Karpas-422 (cell line): ENCODE measurements at places on chromosomes 12 and 14.

- DNase-seq, result no peak
Observed at GRCh38 chr12:122467983-122468382, 32.7 kb downstream of the ZCCHC8 start.

DNA sequence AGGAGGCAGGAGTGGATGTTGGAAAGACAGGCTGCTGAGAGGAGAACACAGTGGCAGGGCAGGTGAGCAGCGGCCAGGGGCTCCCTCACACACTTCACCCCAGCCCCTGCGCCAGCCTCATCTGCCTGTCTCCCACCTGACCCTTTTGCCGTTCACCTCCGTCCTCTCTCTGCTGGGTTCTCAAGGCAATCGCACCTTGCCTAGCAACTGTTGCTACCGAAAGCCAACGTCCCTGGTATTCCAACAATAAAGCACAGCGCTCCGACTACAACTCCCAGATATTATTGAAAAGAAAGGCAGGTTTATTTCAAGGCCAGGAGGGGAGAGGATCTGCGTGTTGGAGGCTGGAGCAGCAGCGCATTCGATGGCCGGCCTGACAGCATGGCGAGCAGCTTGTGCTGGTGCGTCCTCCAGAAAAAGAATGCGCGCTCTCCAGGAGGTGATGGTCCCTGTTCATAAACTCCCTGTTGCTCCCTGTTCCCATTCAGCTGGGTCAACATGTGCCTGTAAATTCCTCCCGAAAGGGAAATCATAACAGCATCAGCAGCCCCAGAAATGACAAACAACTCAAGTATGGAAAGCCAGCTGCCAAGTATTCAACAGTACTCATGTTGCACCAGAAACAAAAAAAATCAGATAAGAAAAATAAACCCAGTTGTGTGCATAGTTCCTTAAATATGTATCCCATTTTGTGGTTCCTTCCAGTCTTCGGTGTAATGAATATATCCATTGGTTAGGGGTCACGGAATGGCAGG, 153.0 kb upstream of the DIO3 start:
- no peak for DNase-seq

DNA sequence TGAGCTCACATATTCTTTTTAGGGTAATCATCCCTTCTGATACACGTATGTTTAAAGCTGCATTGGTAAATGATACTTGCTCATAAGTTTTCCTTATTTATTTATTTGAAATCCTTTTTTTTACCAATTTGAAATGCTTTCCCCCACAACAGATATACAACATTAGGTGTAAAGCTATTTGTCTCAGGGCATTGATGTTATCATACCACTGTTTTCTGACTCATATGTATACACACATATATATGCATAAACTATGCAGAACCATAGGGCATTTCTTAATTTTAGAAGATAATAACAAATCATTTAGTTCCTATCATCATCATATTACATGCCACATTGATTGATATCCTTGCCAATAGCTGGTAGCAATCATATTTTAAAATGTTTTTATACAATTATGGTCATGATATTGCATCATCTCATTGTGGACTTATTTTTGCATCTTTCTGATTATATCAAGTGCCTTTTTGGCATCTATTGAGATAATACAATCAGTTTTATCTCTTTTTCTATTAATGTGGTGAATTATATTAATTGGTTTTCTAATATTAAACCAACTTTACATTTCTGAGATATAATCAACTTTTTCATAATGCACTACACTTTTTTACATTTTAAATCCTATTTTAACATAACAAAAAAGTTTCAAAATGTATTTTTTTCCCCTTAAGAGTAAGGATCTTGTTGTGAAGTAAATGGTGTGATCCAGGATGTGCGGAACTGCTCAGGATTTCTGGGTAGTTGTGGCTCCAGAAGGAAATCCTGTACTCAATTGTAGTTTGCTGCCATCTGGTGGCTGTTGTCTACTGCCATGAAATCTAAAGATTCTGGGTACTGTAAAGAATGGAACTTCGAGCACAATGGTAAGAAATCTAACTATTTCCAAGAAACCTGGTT, 16.7 kb downstream of the OR9K2 start:
- peak; percentile 81 for DNase-seq

DNA sequence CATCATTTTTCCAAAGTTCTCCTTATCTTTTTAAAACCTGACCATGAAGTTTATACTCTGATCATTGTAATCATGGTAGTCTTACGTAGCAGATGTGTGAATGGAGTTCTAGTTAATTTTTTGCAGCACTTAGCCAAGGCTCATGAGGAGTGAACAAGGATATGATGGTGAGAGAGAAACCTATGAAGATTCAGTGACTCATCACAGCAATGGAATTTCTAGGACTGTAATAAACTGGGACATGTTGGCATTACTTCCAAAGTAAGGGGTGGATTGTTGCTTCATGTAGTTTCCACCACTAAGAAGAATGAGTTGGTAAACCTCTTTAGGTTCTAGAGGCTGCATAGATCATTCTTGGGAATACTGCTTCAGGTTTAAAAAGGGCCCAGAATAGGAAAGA, 102.7 kb downstream of the LRRIQ1 start:
- no peak for DNase-seq

GRCh38 chr12:103881261-103881660, 40.2 kb upstream of the NT5DC3 start:
- DNase-seq, result no peak

DNA sequence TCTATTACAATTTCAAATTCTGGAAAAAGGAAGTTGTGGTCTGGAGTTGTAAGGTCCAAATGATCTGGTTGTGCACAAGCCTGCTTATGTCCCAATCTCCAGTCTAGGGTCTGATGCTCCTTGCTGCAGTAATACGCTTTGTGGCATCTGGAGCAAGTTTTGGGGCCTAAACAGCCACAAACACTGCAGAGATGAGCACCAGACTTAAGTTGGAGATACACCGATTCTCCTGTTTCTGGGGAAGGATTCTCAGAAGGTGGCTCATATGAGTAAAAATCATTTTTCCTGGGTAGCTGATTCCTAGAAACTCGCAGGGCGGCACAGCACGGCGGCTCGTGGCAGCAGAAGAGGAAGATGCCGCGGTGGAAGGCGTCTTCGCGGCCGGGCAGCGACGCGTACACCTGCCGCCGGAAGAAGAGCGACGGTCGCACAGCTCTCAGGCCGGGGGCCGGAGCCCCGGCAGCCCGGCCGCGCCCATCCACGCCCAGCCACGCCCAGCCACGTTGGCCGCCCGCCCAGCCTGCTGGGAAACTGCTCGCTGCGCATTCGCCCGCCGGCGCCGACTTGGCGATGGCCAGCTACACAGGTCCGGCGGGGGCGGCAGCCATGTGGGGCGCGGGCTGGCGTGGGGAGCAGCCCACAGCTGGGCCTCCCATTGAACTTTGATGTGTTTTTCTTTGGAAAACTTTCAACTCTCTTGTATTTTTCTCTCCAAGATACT, 129.0 kb downstream of the ASCL4 start:
- DNase-seq, result peak; percentile 72

DNA sequence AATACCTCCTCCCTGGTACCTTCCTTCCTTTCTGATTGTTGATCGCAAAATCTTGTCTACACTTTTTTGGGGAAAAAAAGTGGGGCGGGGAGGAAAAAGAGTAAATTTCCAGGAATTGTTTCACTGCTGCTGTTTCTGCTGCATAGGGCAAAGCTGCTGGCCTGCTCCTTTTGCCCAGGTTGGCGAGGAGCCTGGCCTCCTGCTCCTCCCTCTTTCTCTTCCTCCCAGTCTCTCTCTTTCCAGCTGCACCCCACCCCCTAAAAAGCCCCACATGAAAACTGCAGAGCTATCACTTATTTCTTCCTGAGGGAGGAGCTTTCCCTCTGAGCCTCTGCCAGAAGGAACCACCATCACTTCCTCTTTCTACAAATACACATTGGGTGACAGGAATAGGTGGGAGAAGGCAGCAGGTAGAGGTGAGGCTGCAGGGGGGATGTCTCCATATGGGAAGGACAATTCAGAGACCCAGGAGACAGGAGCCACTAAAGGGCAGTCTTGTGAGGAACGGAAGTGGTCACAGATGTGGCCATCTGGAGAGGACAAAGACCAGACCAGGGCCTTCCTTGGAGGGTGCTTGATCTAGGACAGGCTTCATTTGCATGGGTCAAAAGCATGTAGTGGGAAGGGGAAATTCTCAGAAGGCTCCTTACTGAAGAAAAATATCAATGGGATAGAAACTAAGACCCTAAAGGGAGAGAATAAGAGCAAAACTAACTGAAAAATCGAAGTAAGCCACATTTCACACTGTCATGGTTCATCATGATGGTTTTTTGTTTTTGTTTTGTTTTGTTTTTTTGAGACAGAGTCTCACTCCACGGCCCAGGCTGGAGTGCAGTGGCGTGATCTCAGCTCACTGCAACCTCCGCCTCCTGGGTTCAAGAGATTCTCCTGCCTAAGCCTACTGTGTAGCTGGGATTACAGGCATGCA, 14.8 kb downstream of the ZBTB39 start:
- no peak for DNase-seq

DNA sequence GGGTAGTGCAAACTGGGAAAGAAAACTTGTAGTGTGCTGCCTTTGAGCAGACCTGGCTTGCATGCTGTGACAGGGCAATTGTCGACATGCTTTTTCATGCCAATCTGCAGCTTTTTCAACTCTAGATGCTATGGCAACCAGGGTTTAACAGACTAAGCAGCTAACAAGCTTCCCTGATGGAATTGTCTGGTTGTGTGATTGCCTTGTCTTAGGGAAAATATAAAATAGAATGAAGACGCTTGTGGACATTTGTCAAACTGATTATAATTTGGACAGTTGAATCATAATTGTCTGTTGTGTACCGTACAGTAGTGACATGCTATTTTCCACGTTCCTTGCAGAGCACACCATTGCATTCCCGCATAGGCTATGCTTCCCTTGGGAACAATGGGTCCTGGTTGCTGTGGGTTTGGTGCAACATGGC, 113.0 kb downstream of the FOXG1 start:
- DNase-seq, result no peak

DNA sequence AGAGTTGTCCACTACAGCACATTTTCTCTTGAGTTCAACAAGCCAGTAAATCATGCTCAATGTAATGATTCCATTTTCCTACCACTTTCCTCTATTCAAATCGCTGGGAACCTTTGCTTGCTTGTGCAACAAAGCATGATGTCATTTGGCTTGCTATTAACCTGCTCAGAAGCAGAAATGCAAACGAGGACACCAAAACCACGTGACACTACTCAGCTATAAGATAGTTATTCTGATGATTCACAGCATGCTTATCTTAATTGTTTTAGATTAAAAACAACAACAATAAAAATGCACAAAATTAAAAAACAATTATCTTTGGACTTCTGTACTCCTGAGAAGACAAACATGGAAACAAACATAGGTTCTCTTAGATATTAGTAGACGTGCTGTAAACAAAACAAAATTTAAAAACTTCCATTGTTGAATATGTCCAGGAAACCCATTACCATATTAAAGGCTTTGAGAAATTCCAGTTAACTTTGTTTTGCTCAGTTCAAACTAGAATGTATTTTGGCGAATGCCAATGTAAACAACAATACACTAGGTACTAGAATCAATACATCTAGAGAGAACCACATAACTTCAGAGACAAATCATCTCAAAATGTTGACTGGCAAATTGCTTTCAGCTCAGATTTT, 77.5 kb upstream of the KRAS start:
- DNase-seq, result peak; percentile 77

GRCh38 chr12:119177724-119178380, 879 bp upstream of the HSPB8 start:
- no peak for DNase-seq

DNA sequence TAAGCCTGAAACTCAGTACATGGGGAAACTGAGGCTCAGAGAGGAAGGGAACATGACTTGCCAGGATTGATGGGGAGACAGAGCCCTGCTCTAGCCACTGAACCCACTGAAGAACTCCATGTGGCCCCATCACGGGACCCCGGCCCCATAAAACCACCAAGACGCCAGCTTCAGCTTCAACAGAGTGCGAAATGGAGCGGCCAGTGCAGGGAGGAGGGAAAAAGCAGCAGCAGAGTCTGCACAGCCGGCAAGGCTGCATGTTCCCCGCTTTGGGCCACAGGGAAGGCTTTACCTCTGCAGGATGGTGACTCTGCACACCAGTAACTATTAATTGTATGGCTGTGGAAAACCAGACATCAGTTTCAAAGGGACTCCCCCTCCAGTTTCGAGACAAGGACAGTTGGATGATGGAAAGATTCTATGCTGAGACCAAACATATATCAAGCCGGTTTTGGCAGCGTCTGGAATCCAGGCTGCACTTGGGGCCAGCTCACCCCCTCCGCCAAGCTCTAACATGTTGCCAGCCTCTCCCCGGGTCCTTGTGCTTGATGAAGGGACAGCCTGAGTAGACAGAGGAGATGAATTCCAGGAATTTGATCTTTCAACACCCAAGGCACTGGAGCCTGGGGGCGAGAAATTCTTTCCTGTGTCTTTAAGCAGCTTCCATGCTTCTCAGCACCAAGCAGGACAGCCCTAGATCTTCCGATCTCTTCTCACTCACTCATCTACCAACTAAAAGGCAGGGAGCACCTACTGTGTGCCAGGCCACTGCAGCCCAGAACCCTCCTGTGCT, 55.7 kb upstream of the BCL11B start:
- no peak for DNase-seq

DNA sequence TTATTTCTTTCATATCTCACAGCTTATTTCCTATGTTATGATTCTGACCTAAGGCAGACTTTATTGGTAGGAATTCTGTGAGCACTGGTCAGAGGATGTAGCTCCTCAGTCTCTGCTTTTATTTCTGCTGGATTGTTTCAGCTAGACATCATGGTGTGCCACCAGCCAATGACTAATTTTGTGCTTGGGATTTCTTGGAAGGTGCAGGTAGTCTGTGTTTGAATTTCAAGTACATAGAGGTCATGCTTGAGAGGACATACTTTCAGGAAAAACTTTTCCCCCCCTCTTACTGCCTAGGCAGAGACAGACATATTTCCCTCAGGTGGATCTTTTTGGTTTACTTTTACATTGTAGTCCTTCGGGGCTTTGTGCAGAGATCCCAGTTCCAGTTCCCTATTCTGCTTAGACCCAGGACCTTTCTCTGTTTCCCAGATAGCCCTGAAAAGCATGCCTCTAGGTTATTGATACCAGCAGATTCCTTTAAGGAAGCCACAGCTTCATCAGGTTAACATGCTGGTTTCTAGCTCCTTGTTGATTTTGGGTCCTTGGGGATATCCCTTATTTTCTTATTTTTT, 28.6 kb downstream of the BRMS1L start:
- no peak for DNase-seq

GRCh38 chr14:23482823-23483148, 13.3 kb downstream of the NGDN start:
- no peak for DNase-seq

DNA sequence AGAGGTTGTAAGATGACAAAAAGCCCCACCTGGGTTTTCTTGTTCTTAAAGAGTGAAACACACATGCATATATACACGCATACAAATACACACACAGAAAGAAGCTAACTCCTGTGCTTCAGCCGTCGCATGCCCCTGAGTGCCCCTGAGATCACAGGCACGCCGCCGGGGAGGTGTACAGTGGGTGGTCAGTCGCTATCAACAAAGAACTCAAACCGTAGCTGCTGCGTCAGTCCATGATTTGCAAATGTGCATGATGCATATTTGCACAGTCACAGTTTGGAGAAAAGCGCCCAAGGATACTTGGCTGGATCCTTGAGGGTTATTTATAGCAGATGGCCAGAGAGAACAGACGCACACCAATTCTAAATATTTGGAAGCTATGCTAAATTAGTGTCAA, 206.9 kb downstream of the TMEM132D start:
- DNase-seq, result no peak
